Pancreas (tissue), 10 donors: ENCODE measurements at places on chromosomes 2 and 18. TPM values are rescaled to one million over a fixed set of nuclear protein-coding genes. Genes with fewer than 3 reads are reported as not detected.

GRCh38 chr2:231152800-231153557 lies 28.1 kb upstream of the HTR2B start:
- no peaks in the 10 kb centered on the region for H3K27me3 ChIP-seq
- no peak overlapping the region for H3K27ac ChIP-seq
- H3K4me1 ChIP-seq = no peaks in the 10 kb centered on the region
- H3K4me3 ChIP-seq = no peak overlapping the region

GAD1 gene
- 0.28 TPM for total RNA-seq

ZNF396 gene
- 2.1 TPM for total RNA-seq

SMAD7 gene
- total RNA-seq = 22.4 TPM

GRCh38 chr2:169349535-169349934 lies 12.8 kb downstream of the LRP2 start:
- no peak overlapping the region for H3K4me3 ChIP-seq
- DNase-seq = no peak
- no peaks in the 10 kb centered on the region for H3K36me3 ChIP-seq
- no peak overlapping the region for H3K27ac ChIP-seq
- no peaks in the 10 kb centered on the region for H3K27me3 ChIP-seq

C2orf72 gene
- 12.5 TPM for total RNA-seq

DNA sequence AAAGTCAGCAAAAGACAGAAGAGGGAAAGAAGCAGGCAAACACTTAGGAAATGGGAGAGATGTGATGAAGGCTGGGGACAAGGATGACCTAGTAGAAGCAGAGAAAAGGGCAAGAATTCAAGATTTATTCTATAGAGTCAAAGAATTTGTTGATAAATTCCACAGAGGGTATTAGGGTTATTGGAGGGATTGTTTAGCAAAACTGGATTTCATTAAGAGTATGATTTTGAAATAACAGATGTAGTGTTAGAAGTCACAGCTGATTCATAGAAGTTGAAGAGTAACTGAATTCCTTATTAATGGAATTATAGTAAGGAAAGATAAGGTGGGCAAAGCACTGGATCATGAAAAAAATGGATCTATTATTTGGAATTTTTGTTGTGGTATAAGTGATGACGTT lies 48.6 kb downstream of the CEP192 start:
- DNase-seq = no peak
- no peak overlapping the region for H3K4me3 ChIP-seq
- no peaks in the 10 kb centered on the region for H3K4me1 ChIP-seq
- no peak overlapping the region for H3K27ac ChIP-seq
- H3K27me3 ChIP-seq = no peaks in the 10 kb centered on the region
- H3K36me3 ChIP-seq = peaks cover 4% of the 10 kb centered on the region

DNA sequence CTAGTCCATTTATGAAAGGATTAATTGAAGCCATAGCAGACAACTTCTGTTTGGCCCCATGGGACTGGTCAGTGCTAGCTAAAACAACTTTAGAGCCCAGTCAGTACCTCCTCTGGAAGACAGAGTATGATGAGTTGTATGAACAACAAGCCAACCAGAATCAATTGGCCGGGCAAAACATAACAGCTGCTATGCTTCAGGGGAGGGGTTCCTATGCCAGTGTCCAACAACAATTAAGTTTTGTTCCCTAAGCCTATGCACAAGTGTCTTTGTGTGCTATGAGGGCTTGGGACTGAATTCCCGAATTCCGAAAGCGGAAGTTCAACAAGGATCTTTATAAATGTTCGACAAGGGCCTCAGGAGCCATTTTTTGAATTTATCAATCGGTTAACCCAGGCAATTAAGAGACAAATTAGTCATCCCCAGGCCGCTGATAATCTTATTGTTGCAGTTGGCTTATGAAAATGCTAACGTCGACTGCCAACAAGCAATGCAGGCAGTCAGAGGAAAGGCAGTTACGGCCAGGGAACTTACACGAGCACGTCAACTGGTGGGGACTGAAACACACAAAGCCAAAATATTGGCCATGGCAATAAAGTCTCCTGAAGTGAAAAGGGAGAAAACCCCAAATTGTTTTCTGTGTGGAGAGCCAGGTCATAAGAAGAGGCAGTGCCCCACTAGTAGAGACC lies 57.9 kb downstream of the ZNF638 start:
- H3K36me3 ChIP-seq = peaks cover 11% of the 10 kb centered on the region
- no peak for DNase-seq
- no peak overlapping the region for H3K27ac ChIP-seq
- no peak overlapping the region for H3K4me3 ChIP-seq

DNA sequence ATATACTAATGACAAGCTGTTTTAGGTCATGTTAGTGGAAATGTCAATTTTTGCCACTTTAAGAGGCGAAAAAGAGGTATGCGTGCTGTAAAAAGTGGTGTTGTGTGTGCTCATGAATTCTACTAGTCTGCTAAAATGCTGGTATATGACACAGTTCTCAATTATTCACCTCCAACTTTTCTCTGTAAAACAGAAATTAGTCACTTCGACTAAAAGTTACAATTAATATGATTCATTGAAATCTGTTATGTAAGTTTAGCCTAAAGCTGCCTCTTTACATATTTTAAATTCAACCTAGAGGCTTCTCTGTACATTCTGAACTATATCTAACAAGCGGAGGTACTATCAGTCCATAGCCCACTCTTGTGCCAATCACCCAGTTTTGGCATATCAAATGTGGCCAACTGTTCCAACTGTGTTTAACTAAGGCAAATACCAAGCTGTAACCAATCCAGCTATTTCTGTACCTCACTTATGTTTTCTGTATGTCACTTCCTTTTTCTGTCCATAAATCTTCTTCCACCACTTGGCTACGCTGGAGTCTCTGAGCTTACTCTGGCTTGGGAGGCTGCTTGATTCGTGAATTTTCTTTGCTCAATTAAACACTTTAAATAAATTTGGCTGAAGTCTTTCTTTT lies 20.8 kb downstream of the BAZ2B start:
- no peaks in the 10 kb centered on the region for H3K36me3 ChIP-seq
- no peak for DNase-seq
- no peak overlapping the region for H3K4me3 ChIP-seq
- no peak overlapping the region for H3K27ac ChIP-seq
- H3K4me1 ChIP-seq = no peaks in the 10 kb centered on the region
- H3K27me3 ChIP-seq = no peaks in the 10 kb centered on the region
